ENCODE measurements at places on chromosomes 12 and 14.
A peak's percentile ranks its signal among the peaks of the same experiment; 100 is the strongest.

DNA sequence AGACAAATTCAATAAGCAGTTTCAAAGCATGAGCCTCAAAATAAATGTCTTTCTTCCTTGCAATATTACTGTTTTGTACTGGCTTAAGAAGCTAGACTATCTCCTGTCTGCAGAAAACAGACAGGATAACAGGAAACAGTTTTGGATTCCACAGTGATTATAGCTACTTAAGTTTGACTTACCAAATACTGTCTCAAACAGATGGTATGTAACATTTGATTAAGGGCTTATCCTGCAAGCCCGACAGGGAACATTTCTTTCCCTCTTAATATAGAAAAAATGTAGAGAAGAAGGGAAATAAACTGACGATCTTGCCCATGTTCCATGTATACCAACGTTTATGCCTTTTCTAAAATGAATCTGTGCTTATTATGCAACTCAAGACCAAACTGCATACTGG, 179.9 kb upstream of the EEA1 start:
- DNase-seq = no peak

DNA sequence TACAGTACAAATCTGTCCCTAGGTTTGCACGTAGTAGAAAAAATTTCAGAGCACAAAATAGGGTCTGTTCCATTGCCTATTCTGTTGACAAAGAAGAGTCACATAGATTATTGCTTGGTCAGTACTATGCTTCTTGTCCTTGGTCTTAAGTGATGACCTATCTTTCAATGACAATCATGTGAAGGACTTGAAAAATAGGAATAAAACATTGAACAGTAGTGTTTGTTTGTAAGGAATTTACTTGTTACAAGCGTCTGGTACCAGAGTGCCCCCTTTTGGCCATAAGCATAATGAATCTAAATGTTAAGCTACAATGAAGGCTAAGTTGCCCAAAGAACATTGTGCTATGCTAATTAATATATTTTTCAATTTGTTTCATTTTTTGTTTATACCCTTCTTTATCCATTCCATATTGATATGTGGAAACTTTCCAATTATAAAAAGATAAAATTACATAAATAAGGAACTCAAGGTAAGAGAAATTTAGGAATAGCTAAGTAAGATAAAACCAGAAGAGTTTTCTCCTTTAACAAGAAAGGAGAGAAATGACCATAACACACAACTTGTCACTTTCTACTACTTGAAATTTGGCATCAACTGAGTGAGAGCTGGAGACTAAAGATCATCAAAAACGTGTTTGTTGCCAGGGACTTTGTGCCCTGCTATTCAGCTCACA, 204.7 kb downstream of the EPS8 start:
- peak; percentile 19 for DNase-seq

DNA sequence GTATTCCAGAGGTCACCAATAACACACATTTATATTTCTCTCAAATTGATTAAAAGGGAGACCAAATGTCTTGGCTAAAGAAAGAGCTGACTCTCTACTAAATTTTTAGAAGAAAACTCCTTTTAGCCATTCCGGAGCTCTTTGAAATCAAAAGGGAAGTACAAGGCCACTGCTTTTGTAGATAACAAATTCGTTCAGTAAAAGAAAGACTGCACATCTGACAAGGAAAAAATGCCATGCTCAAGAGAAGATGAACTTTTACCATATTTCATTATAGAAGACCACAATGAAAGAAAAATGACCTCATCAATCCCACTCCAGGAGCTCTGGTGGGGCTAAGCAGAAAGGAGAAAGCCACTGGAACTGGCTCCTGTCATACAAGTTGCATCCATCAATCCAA, 57.6 kb downstream of the SPTSSA start:
- no peak for DNase-seq

GRCh38 chr12:71639341-71639760, 24.3 kb downstream of the ZFC3H1 start:
- DNase-seq = no peak

DNA sequence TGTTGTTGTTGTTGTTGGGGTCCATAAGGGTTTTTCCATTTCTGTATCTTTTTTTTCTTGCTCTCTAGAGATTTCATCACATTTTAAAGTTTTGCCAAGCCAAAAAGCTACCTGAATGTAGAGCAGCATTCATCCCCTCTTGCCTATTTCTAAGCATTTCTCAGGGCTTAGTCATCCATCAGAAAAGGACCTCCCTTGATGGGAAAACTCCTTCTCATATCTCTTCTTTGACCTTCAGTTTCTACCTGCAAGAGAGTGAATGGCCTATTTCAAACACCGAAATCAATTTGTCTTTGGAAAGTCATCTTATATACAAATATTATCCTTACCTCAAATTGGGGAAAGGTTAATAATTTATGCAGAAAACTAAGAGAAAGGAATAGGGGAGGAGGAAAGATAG, 4.5 kb downstream of the MYBPC1 start:
- DNase-seq = no peak

DNA sequence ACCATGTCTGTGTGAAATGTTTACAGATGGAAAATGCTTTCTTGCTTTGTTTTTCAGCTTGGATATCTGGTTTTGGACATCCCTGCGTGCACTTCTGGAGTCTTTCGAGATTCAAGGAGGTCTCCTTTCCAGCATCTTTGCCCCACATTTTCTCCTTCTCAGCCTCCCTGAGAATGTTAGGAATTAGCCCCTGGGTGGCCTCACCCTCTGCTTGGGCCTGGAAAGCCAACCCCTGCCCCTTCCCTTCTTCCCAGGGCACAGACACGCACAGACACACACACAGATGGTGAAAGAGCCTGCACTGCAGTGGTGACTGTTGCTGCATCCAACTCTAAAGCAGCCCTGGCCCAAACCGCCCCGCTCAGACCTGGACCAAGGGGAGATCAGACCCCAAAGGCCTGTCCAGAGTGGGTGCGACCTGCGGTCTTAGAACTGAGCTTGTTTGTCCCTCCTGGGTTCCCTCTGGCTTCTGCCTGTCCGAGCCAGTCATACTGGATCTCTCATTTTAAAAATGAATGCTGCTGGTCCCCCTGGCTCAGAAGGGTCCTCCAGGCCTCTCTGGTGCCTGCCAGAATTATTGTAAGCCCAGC, 8.7 kb upstream of the NCOR2 start:
- no peak for DNase-seq

- no peak for DNase-seq
These were observed 98.9 kb downstream of the BTG1 start for GRCh38 chr12:92046557-92047392.

GRCh38 chr12:12701457-12701856, 5.5 kb upstream of the GPR19 start:
- DNase-seq = no peak

DNA sequence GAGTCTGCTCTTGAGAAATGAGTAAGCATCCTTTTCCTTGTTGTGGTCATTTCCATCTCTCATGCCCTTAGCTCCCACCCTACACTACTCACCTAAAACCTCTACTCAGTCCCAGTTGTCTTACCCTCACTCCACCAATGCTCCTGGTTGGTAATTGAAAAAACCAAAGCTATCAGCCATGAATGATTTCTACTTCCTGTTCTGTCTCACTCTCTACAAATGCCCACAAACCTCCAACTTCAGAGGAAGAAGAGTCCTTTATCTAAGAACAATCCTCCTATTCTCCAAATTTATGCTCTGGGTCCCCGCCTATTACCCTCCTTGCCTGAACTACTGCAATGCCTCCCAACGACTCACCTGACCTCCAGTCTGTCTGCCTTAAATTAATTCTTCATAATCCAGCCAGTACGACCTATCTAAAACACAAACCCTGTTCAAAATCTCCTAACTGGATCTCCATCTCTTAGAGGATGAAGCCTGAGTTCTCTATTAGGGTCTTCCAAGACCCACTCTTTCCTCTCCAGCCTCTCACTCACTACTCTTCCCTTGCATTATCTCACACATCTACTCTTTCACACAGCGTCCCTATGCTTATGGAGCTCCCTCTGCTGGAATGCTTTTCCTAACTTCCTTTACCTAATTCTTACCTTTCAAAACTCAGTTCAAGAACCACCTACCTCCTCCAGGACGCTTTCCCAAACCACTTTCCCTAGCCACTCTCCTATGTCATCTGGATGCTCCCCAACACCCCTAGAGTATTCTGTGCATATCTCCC, 2.2 kb downstream of the DHRS1 start:
- DNase-seq = peak; percentile 17

GRCh38 chr14:88519907-88520306, 34.9 kb downstream of the PTPN21 start:
- DNase-seq = no peak

GRCh38 chr14:26841920-26842741, 244.3 kb upstream of the NOVA1 start:
- no peak for DNase-seq

- no peak for DNase-seq
These were observed 198.6 kb downstream of the ESR2 start for GRCh38 chr14:64095620-64096019.

DNA sequence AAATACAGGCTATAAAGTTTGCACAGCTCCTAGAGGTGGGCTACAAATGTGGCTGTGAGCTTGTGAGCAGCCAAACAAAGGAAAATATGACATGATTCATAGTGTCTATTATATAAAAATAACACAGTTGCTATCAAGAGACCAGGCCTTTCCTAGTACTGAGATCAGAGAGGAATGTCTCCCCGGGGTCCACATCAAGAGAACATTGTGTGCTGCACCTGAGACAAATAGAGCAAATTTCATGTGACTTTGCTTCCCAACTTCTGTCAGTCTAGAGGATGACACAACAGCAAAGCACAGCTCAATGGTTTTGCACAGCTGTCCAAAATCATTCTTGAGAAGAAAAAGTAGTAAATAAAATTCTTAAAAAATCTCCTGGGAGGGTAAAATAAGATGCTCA, 297.5 kb upstream of the PRKD1 start:
- DNase-seq = no peak

DNA sequence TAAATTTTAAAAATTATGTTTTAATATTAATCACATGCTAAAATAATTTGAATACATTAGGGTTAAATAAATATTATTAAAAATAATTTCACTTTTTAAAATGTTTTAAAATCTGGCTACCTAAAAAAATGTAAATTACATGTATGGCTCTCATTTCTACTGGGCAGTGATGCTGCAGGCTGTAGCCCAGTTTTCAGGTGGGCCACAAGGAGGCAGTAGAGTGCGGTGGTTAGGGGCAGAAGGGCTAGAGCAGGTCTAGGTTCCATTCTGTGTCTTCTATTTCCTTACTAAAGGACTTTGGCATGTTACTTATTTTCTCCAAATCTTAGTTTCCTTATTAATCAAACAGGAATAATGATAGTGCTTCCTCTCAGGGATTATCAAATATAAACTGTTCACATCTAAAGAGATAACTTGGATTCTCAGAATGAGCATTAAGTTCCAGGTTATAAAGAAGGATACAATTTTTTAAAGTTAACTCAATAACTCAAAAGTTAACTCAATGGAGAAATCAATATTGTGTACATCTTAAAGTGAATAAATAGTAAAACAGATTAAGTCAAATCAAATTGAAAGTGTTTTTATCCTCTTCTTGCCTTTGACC, 54.9 kb upstream of the OVCH1 start:
- peak; percentile 15 for DNase-seq

- DNase-seq = no peak
These were observed 30.8 kb upstream of the RESF1 start for GRCh38 chr12:31928246-31929026.

DNA sequence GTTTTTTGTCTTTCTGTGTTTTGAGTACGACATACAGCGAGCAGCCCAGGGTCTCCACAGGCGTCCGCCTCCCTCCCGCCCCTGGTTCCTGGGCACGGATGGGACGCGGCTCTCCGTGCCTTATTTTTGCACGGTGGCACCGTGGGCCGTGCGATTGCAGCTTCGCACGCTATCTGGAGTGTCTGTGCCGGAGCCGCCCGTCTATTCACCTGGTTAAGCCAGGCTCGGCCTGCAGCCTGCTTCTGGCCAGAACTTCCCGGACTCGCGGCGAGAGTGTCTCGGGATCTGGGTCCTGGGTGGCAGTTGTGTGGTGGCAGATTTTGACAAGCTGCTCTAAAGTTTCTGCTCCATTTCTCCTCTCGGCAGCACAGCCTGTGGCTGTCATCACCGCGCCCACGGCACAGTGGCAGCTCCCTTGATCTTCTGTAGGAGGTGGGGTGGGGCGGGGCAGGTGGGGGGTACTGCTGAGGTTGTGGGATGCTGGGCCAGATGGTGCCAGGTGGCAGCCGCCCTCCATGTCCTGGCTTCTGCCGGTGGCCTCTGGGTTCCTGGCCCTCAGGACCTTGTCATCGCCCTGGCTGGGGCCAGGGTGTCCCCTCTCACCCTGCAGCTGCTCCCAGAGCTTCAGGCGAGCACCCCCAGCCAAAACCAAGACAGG, 2.9 kb downstream of the MMP17 start:
- DNase-seq = no peak

DNA sequence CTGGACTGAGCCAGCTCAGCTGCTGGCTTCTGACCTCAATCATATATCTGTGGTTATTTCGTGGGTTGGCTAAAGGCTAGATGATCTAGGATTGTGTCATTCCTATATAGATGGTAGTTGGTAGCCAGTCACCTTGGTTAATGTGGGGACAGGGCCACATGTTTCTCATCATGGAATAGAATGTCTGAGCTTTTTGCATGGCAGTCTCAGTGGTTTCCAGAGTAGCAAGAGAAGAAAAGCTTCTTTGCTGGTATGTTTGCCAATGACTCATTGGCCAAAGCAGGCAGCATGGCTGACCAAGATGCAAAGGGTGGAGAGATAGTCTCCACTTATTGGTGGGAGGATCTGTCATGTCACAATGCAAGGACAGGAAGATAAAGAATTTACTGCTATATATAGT, 746.4 kb upstream of the FLRT2 start:
- no peak for DNase-seq

GRCh38 chr14:56846970-56847930, 37.0 kb upstream of the OTX2 start:
- no peak for DNase-seq

GRCh38 chr14:100158566-100159093, 815 bp downstream of the DEGS2 start:
- no peak for DNase-seq

All from NCI-H1930 (cell line).